Stimulated activated CD8-positive, alpha-beta memory T cell treated with anti-CD3 and anti-CD28 coated beads, Interleukin-2, amount 100 ng/mL, for 1 hour (primary cell): ENCODE measurements at places on chromosomes 6 and 20.

- DNase-seq, result no peak
Observed at GRCh38 chr6:85490516-85491248, 40.8 kb downstream of the NT5E start.

DNA sequence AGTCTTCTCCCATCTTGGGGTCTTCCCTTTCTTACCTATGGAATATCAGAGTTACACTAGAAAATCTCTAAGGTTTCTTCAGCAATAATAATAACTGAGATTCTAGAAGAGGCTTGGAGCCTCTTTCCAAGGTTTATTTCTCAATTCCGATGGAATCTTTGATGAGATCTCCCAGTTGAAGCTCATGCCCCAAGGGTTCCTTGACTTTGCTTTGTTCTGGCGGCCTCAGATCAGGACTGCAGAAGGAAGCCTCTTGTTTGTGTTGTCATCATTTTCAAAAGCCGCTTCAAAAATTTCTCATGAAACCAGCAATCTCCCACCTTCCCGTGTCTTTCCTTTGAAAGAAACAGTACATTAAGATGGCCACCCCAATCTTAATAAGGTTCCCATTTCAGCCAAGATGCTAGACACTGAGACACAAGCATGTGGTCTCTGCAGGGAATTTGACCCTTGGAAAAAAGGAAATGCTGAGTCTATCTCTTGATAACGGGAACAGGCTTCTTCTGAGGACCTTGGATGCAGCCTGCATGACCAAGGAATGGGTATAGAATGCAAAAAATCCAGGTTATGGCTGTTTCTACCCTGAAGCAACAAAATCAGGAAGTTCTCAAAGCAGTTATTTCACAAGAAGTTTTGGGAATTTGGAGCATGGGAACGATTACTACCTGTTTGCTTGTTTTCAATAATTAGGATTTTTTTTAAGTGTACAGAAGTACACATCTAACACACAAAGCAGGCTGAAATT lies 141.6 kb downstream of the CD24 start:
- no peak for DNase-seq

DNA sequence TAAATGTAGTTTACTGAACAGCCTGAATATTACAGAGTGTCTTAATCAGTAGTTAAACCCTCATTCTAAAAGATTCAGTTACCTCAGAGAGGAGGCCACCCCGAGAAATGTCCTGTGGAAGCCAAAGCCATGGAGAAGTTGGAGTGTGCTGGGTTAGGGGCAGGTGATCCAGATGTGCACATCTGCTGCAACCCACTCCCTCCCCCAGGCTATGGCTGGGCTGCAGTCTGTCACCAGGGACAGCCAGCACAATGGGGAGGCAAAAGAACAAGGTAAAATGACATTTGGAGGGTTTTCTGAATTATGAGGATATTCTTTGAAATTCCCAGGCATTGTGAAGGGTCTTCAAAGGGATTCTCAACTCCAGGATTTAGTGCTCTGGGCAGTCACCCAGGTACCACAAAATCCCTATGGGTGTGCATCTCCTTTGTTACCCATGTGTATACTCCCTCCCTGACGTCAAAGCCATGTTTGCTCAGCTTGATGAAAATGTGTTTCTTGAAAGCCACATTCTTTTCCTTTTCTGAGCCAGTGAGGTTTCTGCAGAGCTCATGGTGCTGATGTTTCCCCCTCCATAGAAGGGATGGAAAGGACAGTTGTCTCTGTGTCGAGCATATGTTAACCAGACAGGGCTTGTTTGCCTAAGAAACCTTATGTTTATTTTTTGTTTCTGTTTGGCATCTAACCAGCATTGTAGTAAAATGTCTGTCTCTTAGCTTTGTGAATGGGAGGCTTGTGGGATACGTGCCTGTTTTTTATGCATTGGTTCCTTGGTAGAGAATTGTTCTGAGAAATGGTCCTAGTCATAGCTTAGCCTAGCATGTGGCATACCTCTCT lies 212.3 kb upstream of the TBX18 start:
- DNase-seq, result no peak

DNA sequence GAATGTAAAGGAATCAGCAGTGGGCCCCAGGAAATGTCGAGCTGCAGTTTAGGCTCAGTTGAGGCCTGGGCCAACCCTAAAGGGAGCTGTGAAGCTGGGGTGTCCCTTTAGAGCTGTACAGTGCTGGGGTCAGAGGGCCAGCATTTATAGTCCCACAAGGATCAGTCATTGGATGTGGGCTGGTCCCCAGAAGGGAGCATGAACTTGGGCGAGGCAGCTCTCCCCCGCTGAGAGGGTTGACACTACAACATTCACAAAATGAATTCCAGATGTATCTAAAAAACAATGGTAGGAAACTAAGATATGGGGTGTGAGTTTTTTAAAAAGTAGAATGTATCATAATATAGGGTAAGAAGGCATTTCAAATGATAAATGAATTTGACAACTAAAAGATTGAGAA lies 29.7 kb upstream of the TMX4 start:
- no peak for DNase-seq

DNA sequence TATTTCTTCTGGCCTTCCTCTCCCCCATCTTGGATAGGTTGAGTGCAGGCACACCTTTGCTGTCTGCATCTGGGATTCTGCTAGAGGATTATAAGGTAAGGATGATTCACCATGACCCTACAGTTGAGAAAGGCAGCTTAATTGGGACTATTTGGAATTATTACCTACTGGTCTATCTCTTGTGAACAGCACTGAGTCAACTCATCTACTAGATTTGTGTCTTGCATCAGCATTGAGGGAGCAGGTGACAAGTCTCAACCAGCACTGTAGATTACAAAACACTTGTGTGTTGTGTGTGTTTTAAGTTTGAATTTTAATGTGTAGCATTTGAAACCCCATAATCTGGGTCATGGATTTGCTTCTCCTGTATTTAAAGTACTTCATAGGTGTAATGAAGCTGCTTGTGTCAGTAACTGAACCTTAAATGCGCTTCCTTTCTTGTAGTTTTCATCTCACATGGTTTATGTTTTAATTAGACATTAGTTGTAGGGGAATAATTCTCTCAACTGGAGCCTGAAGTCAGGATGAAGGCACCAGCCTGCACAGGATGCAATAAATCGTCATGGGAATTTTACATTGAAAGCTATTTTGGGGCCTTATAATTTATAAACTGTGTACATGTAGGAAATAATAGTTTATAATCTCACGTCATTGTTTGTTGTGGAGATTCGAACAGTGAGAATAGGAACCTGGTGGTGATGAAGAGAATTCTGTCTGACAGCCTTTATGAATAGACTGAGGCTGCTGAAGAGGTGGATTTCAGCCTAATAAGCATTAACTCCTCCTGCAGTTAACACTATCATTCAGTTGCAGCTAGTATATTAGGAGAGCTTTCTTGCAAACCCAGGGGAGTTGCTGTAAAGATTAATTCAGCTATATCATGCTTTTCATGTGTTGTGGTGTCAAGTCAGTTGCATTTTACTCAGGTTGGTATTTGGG lies 125.1 kb downstream of the JARID2 start:
- DNase-seq, result no peak
